HL-60 (cell line): ENCODE measurements at places on chromosomes 3 and 15.

DNA sequence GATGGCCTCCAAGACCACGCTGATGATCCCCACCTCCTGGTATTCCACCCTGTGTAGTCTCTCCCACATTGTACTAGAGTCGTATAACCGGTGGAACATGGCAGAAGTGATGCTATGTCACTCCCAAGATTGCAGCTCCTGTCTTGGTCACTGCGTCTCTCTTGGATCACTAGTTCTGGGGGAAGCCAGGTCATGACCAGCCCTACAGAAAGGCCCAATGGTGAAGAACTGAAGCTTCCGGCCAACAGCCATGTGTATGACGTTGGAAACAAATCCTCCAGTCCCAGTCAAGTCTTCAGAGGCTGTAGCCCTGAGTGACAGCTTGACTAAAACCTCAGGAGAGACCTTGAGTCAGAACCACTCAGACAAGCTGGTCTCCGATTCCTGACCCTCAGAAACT, 61.9 kb upstream of the FNDC3B start:
- DNase-seq: peak; percentile 61

DNA sequence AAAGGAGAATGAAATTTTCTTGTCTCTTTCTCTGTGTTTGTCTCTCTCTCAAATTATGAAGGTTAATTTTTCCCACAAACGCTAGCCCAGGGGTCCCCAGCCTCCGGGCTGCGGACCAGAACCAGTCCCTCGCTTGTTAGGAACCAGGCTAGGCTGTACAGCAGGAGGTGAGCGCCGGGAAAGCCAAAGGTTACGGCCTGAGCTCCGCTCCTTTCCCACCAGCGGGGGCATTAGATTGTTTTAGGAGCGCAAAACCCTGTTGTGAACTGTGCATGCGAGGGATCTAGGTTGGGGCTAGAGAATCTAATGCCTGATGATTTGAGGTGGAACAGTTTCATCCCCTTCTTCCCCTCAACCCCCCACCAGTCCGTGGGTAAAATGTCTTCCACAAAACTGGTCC, 74.7 kb upstream of the ZNF385D start:
- DNase-seq: no peak

DNA sequence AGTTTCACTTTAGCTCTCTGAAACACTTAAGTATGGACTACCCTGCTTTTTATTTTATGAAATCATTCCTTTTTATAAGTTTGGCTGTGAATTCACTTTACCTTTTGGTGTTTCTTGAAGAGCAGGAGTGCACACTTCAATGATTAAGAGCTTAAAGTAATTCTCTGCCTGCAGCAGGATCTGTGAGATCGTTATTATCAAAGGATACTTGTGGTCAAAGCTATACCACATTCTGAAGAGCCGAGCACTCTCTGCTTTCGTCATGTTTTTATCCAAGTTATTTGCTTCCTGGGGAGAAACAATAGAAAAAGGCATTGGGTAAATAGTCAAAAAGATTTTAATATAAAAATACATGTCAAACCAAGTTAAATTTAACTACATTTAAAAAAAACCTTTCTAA, 243.7 kb downstream of the CHST2 start:
- DNase-seq: no peak

- DNase-seq: no peak
These were observed 37.7 kb downstream of the PDIA5 start for GRCh38 chr3:123104550-123104949.

DNA sequence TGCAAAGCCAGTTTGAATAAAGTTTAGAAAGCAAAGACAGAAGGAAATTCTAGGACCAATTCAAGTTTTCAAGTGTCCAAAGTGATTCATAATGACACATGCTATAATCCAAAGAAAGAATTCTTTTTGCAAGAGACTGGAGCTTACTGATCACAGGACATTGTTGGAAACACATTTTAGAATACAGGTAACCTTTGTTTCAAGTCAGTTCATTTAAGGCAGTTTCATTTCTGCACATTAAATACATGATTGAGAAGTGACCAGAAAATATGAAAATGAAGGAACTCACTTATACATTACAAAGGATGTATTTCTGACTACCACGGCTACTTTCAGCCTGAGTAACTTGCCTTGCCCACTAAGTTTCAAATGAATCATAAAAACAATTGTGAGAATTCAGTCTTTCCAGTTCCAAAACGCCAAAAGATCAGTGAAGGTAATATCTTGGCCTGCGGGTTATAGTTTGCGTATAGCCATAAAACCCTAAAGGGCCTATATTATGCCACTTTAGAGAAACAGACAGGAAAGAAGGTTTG, 48.7 kb downstream of the PRICKLE2 start:
- DNase-seq: no peak

DNA sequence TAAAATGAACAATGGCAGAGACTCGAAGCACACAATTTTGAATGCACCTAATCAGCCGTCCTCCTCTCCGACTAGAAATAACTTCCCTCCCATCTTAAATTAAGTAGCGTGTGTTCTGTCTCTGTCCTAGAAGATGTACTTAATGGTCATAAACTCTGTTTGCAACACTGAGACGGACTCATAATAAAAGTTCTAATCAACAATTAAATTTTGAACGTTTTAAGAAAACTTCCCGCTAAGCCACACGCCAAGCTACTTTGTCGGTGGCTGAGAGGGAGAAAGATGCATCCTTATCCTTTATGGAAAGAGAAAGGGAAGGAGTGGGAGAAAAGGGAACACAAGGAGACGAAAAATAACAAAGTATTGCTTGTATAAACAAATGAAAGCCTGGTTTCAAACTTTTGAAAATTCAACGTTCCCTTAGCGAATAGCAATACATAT, 989 bp downstream of the GNB4 start:
- DNase-seq: no peak

DNA sequence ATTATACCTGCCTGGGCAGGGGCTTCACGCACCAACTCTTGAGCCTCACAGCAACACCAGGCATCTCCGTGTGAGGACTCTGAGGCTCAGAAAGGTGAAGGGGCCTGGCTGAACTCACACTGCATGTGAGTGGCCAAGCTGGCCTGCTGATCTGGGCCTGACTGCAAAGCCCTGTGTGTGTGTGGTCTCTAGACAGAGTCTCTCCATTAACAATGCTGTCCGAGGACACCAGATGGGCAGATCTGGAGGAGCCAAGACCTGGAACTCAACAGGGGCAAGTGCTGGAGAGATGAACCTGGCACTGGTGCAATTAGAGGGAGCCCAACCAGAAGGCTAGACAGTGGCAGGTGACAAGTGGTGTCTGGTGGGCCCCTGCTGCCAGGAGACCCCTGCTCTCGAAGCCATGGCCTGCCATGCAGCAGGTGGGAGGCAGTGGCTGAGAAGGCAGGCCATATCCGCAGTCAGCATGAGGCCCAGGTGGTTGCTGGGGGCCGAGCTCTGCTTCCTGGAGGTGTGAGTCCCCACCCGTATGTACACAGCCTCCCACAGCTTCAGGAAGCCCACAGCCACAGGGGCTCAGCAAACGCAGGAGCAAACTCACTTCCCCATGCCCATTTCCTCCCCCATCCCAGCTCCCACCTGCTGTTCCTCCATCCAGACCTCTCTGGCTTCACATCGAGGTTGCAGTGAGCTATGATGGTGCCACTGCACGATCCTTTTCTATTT, 39.0 kb downstream of the CYP11A1 start:
- DNase-seq: no peak

GRCh38 chr15:69165637-69166025, 5.2 kb downstream of the GLCE start:
- no peak for DNase-seq

GRCh38 chr3:10137178-10137577, 4.4 kb upstream of the VHL start:
- no peak for DNase-seq

GRCh38 chr3:87993566-87993965, 65.2 kb downstream of the CGGBP1 start:
- no peak for DNase-seq

- DNase-seq: no peak
These were observed 447.8 kb downstream of the FHIT start for GRCh38 chr3:60803216-60804173.
